EL (cell line): ENCODE measurements at places on chromosomes 13 and 19.

- DNase-seq: no peak
Observed at GRCh38 chr13:28743499-28744083, 24.8 kb upstream of the SLC46A3 start.

GRCh38 chr13:29180055-29180454 is 359.9 kb downstream of the MTUS2 start:
- no peak for DNase-seq

GRCh38 chr19:47491358-47492136 is 7.5 kb upstream of the KPTN start:
- DNase-seq: no peak

DNA sequence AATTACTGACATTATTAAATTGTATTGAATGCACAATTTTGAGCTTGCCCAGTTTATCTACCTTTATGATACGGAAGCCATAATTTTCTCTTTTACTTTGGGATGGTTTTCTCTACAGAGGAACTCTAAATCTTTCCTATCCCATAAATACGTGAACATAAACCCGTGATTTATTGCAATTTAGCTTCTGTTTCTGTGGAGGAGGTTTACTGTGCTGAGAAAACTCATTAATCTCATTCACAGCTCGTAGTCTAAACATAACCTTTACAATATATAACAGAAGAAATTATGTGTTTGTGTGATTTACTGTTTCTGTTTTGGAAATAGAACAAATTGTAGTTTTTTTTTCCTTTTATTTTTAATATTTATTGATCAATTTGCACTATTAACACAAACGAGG is 207.1 kb upstream of the PCDH9 start:
- DNase-seq: no peak

GRCh38 chr13:88802886-88803285 is 1131.7 kb downstream of the SLITRK5 start:
- no peak for DNase-seq

DNA sequence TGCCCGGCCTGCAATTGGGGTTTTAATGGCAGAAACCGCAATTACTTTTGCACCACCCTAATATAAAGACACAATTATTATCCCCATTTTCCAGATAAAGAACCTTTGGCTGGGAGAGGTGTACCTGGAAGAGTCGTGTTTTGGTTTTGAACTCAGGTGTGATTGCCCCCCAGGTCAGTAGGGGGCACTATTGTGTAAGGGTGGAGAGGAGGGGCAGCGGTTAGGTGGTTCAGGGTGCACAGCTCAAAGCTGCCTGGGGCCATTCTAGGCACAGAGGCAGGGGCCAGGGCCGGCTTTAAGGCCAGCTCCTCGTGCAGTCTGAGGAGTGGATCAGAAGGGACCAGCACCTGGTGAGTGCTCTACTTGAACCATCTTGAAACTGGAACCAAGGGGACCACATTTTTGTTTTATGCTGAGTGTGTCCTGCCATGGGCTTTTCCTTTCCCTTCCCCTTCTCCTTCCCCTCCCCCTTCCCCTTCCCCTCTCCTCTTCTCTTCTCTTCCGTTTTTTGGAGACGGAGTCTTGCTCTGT is 5.8 kb upstream of the FCGRT start:
- peak; percentile 67 for DNase-seq

- no peak for DNase-seq
Observed at GRCh38 chr13:105135852-105136615, 1399.4 kb downstream of the EFNB2 start.

DNA sequence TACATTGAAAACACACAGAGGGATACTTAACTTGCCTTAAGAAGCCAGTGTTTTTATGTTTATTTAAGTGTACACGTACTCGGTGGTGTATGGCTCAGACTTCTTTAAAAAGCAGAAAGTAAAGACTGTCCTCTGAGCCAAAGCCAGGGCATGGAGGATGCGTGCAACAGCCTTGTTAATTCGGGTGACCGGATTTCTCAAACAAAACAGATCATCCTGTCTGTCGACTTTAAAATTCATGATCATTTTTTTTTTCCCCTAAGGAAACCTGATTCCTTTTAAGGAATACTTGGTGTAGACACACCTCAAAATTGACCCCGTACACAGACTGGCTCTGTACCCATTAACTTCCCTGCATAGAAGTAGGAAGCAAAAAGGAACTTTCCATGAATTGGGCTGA is 124.7 kb upstream of the RNF113B start:
- no peak for DNase-seq

DNA sequence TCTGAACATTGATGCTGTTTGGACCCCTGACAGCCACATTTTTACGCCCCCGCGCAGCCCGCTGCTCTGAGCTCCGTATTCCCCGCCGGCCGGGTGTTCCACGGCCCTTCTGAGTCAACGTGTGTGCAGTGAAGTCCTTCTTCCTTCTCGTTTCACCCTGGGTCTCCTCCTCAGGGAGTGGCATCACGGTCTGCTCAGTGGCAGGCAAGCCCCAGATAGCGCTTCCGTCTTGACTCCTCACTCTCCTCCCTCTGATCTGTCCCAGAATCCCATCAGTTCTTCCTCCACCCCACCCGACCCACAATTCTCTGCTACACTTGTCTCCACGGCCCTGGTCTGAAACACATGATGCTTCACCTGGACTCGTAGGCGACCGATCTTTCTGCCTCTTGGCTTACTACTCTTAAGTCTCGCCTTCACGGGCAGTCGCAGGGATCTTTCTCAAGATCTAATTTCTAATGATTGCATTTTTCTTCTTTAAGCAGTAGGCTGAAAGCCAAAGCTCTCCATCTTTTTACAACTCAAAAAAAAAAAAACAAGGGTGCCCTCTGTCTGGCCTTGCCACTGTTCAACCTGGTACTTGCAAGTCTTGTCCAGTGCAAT is 33.9 kb downstream of the CCNE1 start:
- peak; percentile 65 for DNase-seq

GRCh38 chr13:73286942-73287620 is 228.3 kb downstream of the KLF5 start:
- DNase-seq: no peak

- DNase-seq: no peak
Observed at GRCh38 chr13:25024175-25024574, 71.8 kb upstream of the PABPC3 start.

- no peak for DNase-seq
Observed at GRCh38 chr13:101408992-101409656, 7.2 kb downstream of the NALCN start.

DNA sequence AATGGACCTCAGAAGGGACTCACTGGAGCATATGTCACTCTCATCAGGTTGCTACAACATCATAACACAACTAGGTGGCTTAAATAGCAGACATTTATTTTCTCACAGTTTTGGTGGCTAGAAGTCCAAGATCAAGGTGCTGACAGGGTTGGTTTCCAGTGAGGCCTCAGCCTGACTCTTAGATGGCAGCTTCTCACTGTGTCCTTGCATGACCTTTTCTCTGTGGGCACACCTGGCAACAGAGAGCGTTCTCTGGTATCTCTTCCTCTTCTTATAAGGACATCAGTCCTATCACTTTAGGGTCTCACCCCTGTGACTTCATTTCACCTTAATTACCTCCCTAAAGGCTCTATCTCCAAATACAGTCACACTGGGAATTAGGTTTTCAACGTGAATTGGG is 74.5 kb downstream of the CYSLTR2 start:
- no peak for DNase-seq

- DNase-seq: no peak
Observed at GRCh38 chr19:19507354-19507753, 8.0 kb downstream of the TSSK6 start.

DNA sequence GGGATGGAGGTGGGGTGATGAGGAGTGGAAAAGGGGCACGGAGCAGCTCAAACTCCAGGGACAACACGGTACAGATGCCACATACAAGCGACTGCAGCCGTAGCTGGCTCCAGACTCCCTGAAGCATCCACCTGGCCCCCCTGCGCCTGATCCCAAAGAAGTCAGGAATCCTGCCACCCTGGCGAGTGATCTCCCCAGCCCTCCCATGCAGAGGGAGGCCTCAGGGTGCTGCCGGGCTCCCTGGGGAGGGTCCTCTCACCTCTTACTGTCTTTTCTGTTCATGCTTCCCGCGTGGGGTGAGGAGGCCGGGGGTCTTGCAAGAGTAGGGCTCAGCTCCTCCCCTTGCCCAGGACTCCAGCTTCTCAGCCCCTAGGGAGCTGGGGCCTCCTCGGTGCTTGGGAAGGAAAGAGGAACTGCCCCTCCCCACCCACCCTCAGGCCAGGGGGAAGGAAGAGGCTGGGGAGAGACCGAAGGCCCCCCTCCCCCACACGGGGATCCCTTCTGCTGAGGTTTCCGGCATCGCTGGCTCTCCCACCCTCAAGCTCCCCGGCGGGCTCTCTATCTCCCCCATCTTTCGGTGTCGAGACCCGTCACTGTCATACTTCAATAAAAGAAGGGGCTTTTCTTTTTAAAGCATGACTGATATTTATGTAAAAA is at the start of gene RASGRP4:
Gene RASGRP4 (minus strand): TSS at position 410 of the 657 bp plus-strand sequence. CDS start 128 bp downstream, at position 282.
- DNase-seq: no peak

DNA sequence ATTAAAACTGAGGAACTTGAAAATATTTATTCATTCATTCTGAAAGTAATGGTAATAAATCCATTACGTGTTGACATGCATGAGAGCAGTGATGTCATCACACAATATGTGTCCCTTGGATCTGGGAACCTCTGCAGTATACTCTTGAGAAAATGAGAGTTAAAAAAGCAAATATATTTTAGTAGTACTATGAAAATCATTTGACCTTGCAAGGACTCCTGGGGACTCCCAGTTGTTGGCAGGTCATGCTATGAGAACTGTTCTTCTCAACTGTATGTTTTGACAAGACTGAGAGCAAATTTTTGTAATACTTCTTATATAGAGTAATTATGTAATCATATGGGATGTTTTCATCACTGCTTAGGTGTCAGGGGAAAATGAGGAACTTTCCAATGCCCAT is 249.4 kb downstream of the PCCA start:
- peak; percentile 9 for DNase-seq

DNA sequence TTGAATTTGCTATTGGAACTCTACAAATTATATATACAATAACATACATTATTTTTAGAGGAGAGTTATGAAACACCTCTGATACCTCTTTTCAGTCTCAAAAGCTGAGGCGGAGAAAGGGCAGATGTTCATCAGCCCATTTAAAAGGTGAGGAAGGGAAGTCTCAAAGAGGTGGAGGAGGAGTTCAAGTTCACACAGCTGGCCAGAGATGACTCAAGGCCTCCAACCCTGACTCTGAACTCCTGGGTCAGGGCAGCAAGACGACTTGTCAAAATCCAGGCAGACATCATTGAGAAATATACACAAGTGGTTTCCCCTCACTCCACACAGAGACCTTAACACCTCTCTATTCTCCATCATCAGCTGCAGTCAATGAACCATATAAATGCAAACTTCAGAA is 2.1 kb downstream of the SIAH3 start:
- DNase-seq: no peak

DNA sequence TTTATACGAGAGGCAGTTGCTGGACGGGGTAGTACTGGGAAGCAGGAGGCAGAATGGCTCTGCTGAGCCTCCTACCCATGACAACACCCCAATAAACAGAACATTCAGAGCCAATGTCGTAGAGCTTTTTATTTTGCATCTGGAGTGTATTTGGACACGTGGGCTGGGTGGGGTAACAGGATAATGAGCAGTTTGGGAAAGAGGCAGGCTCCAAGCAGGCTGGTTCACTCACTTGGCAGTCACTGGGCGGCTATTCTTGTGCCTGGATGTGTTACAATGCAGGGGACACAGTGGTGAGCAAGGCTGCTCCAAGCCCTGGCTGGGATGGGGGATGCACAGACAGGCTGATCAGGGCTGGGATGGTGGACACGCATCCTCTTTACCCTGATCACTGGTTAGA is 9.5 kb downstream of the ACTMAP start:
- no peak for DNase-seq

- DNase-seq: no peak
Observed at GRCh38 chr19:29842471-29843179, 30.8 kb downstream of the CCNE1 start.

DNA sequence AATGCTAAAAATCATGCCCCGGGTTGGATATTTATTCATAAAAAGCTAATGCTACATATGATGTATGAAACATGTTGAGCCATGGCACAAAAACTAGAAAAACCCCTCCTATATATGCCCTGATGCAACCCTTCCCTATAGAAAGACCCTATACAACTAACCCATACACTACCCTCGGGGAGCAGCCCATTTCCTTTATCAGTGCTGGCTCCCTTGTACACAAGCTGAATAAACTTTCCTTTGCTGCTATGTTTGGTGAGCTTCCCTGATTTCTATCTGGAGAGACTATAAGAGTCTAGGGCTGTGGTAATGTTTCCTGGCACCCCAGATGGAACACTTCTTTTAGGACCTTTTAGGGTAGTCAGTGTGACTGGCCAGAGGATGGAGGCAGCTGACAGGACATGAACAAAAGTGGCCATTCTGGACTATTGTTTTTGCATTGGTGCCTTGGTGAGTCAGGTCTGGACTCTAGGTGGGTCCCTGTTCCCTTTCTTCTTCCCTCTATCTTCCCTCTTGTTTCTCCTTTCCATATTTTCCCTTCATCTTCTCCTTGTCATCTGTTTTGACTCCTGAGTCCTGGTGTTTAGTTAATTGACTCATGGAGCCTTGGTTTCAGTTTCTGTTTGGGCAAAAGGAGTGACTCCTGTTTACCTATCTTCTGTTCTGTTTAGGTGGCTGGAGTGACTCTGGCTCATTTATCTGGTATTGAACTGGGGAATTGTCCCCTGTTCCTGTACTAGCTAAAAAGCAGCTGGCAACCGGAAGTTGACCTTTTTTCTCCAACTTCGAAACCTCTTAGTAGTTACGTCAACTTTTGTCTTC is 1321.8 kb upstream of the PCDH9 start:
- no peak for DNase-seq

DNA sequence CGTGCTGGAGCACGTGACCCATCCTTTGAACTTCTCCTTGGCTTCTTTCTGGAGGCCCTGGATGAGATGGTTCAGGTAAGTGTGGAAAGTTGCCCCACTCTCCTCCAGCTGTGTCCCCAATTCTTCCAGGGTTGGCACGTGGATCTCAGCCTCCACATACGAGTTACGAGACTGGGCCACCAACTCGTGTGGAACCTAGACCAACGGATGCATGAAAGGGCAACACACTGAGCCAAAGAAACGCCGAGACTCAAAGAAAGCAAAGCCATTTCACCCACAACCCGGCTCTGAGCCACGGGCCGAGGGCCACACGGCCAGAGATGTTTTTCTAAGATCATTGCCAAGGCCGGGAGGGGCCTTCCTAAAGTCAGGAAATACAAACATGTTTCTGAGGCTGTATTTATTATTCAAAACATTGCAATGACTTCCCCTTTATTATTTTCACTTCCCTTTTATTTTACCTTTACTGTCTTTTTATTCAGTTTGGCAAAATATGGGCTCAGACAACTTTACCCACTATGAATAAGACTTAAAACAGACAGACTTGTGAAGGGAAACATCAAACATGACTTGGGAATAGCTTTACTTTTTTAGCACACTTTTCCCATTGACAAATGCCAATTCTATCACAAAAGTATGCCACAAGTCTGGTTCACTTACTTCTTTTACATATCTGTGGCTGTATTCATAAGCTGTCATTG is 94.6 kb downstream of the KL start:
- no peak for DNase-seq

GRCh38 chr13:37753776-37754175 is 115.8 kb downstream of the TRPC4 start:
- no peak for DNase-seq

DNA sequence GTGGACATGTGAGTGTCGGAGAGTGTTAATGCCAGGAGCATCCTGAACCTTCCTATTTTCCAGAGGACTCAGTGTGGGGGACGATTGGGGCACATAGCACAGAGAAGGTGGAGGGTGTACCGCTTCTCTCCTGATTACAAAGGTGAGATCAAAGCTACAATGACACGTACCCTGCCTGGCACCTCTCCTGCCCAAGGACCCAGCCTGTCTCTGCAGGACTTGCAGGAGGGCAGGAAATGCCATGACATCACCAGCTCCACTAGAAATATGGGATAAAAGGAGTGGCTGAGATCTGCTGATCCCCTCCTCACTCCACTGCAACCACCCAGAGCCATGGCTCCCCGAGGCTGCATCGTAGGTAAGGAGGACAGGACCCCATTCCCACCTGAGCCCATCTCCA is at the start of gene IGFL1:
Gene IGFL1 (plus strand): TSS at position 301 of the 400 bp plus-strand sequence. CDS start 33 bp downstream, at position 334.
- no peak for DNase-seq
